ENCODE measurements at places on chromosomes 5 and 9. TPM values are rescaled to one million over a fixed set of nuclear protein-coding genes. Genes with fewer than 3 reads are reported as not detected.

The OR1L6 gene
- not detected for total RNA-seq

The PLCXD3 gene
- 44.5 TPM for total RNA-seq

The FAM221B gene
- total RNA-seq, result not detected

The GPX8 gene
- total RNA-seq, result 17.5 TPM

The SLCO4C1 gene
- 0.08 TPM for total RNA-seq

The TMEM171 gene
- total RNA-seq, result not detected

The APBB3 gene
- 7.4 TPM for total RNA-seq

- H3K4me3 ChIP-seq, result no peak overlapping the region
- no peak overlapping the region for H3K27ac ChIP-seq
- no peak for DNase-seq
- no peaks in the 10 kb centered on the region for H3K4me1 ChIP-seq
These were observed 51.1 kb upstream of the ORM1 start for GRCh38 chr9:114271556-114272510.

- no peak for DNase-seq
- H3K4me3 ChIP-seq, result no peak overlapping the region
- H3K27me3 ChIP-seq, result no peaks in the 10 kb centered on the region
- H3K27ac ChIP-seq, result no peak overlapping the region
These were observed 133.4 kb downstream of the TRPM3 start for GRCh38 chr9:70987986-70988385.

DNA sequence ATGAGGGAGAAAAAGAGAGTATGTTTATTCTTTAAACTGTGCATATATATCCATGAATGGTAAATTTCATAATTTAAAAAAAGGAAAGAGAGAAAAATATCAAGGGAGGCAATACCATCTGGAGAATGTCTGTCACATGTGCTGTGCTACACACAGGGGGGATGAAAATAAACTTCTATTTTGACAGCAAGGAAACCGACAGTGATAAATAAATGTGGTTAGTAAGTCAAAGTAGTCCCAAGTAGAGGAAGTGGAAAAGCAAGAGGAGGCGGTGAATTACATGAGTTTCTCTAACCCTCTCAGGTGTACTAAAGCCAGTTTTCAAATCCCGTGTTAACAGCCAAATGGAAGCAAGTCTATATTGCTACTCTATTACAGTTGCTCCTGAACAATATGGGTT lies 83.3 kb downstream of the ICE1 start:
- no peak for DNase-seq
- no peaks in the 10 kb centered on the region for H3K36me3 ChIP-seq
- no peak overlapping the region for H3K4me3 ChIP-seq
- H3K27ac ChIP-seq, result no peak overlapping the region

GRCh38 chr9:37929441-37929895 lies 25.5 kb upstream of the SLC25A51 start:
- no peak overlapping the region for H3K4me3 ChIP-seq
- no peak overlapping the region for H3K27ac ChIP-seq
- DNase-seq, result no peak
- no peaks in the 10 kb centered on the region for H3K36me3 ChIP-seq
- peaks cover 39% of the 10 kb centered on the region for H3K4me1 ChIP-seq

DNA sequence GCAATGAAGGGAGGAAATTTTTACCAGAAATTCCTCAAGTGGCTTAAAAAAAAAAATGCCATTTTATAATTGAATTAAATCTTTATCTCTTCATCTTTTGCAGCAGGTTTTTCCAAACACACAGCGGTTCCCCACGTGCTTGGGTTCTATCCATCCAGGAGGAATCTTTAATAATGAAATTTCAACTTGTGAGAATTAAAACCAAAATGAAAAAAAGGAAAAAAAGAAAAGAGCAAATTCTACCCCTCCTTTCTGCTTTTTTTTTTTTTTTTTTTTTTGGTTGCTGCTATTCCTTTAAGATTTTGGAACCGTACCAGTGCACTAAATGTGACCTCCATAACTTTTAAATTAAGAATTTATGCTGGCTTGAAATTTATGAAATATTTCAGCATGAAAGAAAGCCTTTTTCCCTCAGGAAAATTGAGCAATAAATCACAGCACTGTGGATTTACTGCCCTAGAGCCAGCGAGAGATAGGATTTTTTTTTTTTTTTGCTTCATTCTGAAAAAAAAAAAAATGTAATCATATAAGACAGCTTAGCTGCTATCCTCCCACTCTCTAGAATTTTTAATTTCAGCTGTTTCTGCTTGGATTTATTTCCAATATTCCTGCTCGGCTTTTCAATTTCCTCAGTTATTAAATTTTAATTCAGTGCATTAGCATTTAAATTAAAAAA lies 88.5 kb downstream of the ZNF618 start:
- no peak overlapping the region for H3K4me3 ChIP-seq
- H3K4me1 ChIP-seq, result no peaks in the 10 kb centered on the region
- H3K27me3 ChIP-seq, result no peaks in the 10 kb centered on the region
- DNase-seq, result no peak
- H3K36me3 ChIP-seq, result no peaks in the 10 kb centered on the region

DNA sequence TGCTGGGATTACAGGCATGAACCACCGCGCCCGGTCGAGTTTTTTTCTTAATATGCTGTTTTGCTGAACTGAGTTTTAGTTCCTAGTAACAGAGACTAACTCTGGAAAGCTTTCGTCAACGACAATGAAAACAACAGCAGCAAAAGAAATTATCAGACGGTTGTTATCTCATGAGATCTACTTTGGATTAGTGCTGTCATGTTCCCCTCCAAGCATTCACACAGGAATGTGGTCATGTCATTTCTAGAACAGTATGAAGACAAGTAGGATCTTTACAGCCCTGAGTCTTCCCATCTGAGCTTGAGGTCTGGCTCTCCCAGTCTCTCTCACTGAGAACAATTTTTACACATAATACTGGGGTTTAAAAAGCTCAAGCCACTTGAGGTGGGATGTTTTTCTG lies 4.0 kb upstream of the ANKRD33B start:
- H3K4me3 ChIP-seq, result no peak overlapping the region
- H3K27ac ChIP-seq, result no peak overlapping the region
- no peak for DNase-seq
- H3K4me1 ChIP-seq, result peaks cover 20% of the 10 kb centered on the region
- H3K27me3 ChIP-seq, result no peaks in the 10 kb centered on the region

- DNase-seq, result no peak
- H3K27me3 ChIP-seq, result no peaks in the 10 kb centered on the region
- peak overlapping the region; percentile 76 for H3K4me3 ChIP-seq
- H3K4me1 ChIP-seq, result no peaks in the 10 kb centered on the region
- peak overlapping the region; percentile 49 for H3K27ac ChIP-seq
These were observed 1.4 kb downstream of the OTULIN start for GRCh38 chr5:14665949-14666348.

DNA sequence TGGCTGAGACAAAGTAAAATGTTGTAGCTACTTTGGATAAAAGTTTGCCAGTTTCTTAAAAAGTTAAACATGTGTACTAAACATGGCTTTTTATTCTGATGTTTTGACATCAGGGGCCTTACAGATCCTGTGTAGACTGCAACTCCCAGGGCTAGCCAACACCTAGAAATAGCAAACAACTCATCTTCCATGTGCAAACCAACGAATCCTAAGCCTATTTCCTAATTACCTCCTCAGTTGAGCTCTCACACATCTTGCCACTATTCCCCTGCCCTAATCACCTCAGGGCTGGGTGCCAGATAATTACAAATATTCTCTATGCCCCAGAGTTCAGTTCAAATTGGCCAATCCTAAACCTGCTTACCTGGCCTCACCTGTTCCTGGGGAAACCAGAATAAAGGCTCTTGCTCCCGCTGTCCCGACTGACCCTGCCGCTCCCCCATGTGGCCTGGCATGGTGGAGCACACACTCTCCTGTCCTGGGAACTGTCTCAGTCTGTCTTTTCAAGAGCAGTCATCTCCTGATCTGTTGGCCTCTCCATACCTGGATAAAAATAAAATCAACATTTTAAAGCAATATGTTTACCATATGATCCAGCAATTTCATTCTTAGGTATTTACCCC lies 37.1 kb upstream of the FAM169A start:
- no peak for DNase-seq
- H3K4me1 ChIP-seq, result no peaks in the 10 kb centered on the region
- H3K4me3 ChIP-seq, result no peak overlapping the region
- no peaks in the 10 kb centered on the region for H3K36me3 ChIP-seq
- no peaks in the 10 kb centered on the region for H3K27me3 ChIP-seq
- H3K27ac ChIP-seq, result no peak overlapping the region

DNA sequence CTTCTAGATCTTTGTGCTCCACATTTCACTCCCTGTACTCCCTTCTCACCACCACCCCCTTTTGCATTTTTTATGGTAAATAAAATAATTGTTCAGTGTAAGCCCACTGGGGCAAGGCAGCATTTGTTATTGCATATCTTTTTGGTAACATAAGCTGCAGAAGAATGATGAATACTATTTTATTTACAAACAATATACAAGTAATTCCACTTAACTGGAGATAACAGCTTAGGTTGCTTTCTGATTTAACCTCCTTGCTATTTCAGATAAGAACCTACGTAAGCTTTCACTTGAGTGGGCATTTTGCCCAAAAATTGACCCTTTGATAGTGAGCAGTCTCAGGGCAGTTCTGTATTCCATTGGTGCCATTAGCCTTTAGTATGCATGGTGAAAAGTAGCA lies 417.9 kb downstream of the SH3GL2 start:
- H3K27me3 ChIP-seq, result no peaks in the 10 kb centered on the region
- no peak overlapping the region for H3K27ac ChIP-seq
- DNase-seq, result no peak
- H3K4me3 ChIP-seq, result no peak overlapping the region

- H3K27ac ChIP-seq, result no peak overlapping the region
- no peaks in the 10 kb centered on the region for H3K4me1 ChIP-seq
- DNase-seq, result no peak
- no peak overlapping the region for H3K4me3 ChIP-seq
These were observed 180.5 kb downstream of the NFIB start for GRCh38 chr9:14133394-14133793.

GRCh38 chr5:4015709-4016108 lies 420.1 kb downstream of the IRX1 start:
- no peak for DNase-seq
- no peaks in the 10 kb centered on the region for H3K27me3 ChIP-seq
- no peaks in the 10 kb centered on the region for H3K4me1 ChIP-seq
- no peak overlapping the region for H3K4me3 ChIP-seq
- no peaks in the 10 kb centered on the region for H3K36me3 ChIP-seq

- no peaks in the 10 kb centered on the region for H3K27me3 ChIP-seq
- no peaks in the 10 kb centered on the region for H3K4me1 ChIP-seq
- no peak overlapping the region for H3K27ac ChIP-seq
- DNase-seq, result no peak
These were observed 352.6 kb upstream of the TARS1 start for GRCh38 chr5:33088176-33088575.

GRCh38 chr5:159424123-159424522 lies 93.8 kb upstream of the IL12B start:
- DNase-seq, result no peak
- no peaks in the 10 kb centered on the region for H3K27me3 ChIP-seq
- H3K4me1 ChIP-seq, result no peaks in the 10 kb centered on the region
- no peak overlapping the region for H3K4me3 ChIP-seq
- no peaks in the 10 kb centered on the region for H3K36me3 ChIP-seq

GRCh38 chr5:38922199-38922598 lies 76.4 kb downstream of the OSMR start:
- H3K4me3 ChIP-seq, result no peak overlapping the region
- DNase-seq, result no peak
- peaks cover 30% of the 10 kb centered on the region for H3K36me3 ChIP-seq
- no peaks in the 10 kb centered on the region for H3K27me3 ChIP-seq
- no peak overlapping the region for H3K27ac ChIP-seq

- no peak overlapping the region for H3K4me3 ChIP-seq
- no peak for DNase-seq
- no peaks in the 10 kb centered on the region for H3K36me3 ChIP-seq
These were observed 48.2 kb downstream of the EQTN start for GRCh38 chr9:27248702-27249101.

GRCh38 chr5:147403651-147404640 lies 105.9 kb downstream of the DPYSL3 start:
- H3K27me3 ChIP-seq, result no peaks in the 10 kb centered on the region
- H3K27ac ChIP-seq, result peak overlapping the region; percentile 83
- no peaks in the 10 kb centered on the region for H3K4me1 ChIP-seq

DNA sequence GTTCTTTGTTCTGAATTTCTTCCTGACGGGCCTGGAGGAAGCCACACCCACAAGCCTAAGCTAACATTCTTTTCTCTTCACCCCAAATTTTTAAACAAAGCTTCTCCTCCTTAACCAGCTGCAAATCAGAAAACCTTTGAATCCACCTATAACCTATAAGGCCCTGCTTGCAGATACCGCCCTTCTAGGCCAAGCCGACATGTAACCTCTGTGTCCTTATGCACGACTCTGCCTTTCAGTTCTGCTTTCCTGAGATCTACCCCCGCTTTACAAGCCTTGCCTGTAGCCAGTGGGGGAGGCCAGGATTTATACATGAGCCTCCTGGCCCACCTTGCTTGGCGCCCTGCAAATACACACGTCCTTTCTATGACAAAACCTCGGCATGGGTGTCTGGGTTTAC lies 19.3 kb downstream of the BRD9 start:
- H3K4me1 ChIP-seq, result no peaks in the 10 kb centered on the region
- no peak overlapping the region for H3K27ac ChIP-seq
- no peak overlapping the region for H3K4me3 ChIP-seq
- peaks cover 86% of the 10 kb centered on the region for H3K36me3 ChIP-seq

DNA sequence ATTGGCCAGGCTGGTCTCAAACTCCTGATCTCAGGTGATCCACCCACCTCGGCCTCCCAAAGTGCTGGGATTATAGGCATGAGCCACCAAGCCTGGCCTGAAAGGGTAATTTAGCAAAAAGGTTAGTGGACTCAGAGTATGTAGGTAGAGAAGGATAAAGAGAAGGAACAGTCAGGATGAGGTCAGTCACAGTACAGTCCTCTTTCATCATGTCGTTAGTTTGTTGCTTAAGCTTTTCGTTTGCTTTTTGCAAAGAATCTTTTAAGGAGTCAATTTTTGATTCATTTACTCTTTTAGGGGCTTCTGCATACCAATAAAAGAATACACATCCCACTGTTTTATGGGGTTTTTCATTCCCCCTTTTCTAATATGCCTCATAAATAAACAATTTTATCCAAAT lies 17.8 kb upstream of the GBGT1 start:
- no peaks in the 10 kb centered on the region for H3K4me1 ChIP-seq
- no peak overlapping the region for H3K27ac ChIP-seq
- H3K27me3 ChIP-seq, result no peaks in the 10 kb centered on the region
- H3K4me3 ChIP-seq, result no peak overlapping the region
- H3K36me3 ChIP-seq, result no peaks in the 10 kb centered on the region
- DNase-seq, result no peak

All from right atrium auricular region (tissue), 2 donors.